ENCODE measurements at places on chromosomes 11 and 22.

GRCh38 chr11:68039526-68040086, 781 bp downstream of the TCIRG1 start:
- DNase-seq = no peak

- DNase-seq = no peak
Observed at GRCh38 chr22:31259798-31260473, 32.4 kb downstream of the PIK3IP1 start.

- no peak for DNase-seq
Observed at GRCh38 chr11:1437500-1437899, 47.8 kb downstream of the BRSK2 start.

DNA sequence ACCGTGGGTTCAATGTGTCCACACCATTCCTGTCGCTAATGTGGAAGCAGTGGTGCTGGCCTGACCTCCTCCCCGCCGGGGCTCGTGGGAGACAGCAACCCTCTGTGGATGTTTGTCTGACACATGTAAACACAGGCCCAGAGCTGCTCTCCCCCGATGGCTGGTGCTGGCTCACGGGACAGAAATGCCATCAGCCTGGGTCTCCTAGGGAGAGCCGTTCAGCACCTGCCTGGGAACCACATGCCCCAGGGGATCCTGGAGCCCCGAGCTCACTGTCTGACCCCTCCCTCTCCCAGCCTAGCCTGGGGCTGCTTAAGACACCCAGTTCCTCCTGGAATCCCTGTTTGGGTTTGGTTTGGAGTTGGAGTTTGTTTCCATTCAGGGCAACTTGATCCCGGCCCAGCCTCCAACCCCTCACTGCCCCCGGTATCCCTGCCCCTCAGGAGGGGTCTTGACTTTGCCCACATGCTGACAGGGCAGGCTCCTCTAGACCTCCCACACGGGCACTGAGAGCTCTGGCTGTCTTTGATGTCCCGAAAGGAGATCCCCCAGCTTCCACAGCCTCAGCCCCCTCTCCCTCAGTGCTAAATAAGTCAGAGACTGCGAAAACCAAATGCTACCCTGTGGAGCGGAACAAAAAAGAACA, 50.9 kb upstream of the WNT11 start:
- no peak for DNase-seq

- no peak for DNase-seq
Observed at GRCh38 chr11:69644071-69644961, 3.4 kb downstream of the CCND1 start.

DNA sequence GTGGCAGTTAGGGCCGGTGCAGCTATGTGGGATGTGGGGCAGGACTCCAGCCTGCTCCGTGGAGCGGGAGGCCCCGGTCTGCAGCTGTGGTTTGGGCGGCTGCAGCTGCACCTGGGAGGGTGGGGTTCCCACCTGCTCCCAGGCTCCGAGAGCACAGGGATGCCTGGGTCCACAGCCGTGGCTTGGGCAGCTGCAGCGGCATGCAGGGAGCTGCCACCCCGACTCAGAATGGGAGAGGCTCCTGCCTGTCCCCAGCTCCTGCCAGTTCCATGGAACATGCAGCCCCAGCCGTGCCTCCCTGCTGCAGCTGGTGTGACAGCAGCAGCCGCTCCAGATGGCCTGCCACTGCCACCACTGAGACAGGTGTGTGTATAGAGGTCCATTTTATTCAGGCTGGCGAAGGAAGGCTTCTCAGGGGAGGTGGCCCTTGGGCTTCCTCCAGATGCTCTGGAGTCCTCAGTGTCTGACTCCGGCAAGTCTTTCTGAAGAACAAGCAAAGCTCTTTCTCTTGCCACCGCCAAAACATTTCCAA, 21.8 kb upstream of the UPK3A start:
- no peak for DNase-seq

- DNase-seq = no peak
Observed at GRCh38 chr22:21828268-21828638, 39.2 kb downstream of the MAPK1 start.

GRCh38 chr11:46541593-46542371, 52.0 kb downstream of the AMBRA1 start:
- no peak for DNase-seq

GRCh38 chr11:34238533-34238932, 119.3 kb downstream of the ABTB2 start:
- DNase-seq = no peak

DNA sequence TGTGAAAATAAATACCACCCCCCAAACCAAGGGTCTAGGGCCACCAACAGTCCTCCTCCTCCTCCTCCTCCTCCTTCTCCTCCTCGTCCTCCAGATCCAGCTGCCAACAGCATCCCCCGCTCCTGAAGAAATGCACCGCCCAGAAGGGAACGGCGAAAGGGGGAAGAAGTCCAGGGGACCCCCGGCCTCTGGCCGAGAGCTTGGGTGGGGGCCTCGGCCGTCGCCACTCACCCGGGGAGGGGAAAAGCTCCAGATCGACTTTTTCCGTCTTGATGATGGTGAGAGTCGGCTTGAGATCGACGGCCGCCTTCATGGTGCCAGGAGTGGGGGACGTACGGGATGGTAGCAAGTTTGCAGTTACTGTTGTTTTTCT, 65.7 kb downstream of the ETS1 start:
- DNase-seq = no peak

DNA sequence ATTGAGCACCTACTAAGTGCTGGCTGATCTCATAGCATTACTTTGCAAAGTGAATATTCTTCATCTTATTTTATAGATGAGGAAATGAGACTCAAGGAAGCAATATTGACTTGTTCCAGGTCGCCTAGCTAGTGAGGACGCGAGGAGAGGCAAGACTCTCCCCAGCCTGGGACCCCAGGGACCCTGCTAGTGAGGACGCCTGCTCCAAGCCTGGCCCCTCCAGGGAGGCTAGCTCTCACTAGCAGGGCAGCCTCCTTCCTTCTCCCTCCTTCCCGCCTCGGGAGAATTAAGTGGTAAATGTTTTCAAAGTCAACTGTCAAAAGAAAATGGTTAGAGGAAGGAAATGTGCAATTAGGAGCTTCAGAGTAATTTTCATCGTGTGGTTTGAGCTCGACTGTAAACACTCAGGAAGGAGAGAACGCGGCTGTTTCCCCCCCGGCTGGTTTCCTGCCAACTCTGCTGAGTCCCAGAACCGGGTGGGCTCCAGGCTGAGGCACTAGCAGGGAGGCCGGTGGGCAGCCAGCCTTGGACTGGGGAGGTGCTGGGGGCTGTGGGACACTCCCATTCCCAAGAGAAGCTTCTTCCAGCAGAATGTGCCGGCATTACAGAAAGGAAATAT, 17.9 kb downstream of the MYEOV start:
- no peak for DNase-seq

- DNase-seq = no peak
Observed at GRCh38 chr11:64562723-64563351, 28.2 kb upstream of the SLC22A12 start.

DNA sequence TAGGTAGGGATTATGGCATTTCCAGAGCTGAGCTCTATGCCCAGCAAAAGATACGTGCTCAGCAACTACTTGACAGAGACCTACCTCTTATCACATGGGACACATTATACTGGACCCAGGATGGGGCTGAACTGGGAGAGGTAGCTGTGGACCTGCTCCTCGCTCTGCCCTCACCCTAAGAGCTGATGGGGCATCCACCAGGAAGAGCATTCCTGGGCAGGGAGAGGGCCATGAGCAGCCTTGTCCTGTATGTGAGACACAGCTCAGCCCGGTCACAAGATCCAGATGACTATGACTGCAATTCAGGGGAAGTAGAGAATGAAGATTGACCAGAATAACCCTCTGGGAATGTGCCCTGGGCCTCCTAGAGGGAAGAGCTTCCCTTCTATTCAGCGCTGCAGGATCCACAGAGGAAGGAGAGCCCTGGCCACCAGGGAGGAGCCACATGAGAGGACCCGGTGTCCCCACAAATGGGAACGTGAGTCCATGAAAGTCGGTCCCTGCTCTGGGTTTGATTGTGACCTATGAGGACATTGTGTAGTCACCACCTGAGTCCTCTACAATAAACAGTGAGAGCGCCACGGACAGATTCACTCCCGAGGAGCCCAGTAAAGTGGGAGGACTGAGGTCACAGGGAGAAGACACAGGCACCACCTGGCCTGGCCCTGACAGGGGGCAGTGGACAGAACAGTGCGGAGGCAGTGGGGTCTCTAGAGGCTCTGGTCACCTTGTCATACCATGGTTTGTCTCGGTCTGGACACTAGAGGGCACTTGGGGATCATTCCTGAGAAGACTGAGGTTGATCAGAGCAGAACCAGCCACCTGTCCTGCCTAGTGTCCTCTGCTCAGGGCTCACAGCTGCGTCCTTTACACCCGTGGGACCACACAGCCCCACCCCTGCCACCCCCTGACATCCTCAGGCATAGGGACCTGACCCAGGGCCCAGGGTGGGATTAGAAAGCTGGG, 99.5 kb downstream of the ZNF280B start:
- no peak for DNase-seq

DNA sequence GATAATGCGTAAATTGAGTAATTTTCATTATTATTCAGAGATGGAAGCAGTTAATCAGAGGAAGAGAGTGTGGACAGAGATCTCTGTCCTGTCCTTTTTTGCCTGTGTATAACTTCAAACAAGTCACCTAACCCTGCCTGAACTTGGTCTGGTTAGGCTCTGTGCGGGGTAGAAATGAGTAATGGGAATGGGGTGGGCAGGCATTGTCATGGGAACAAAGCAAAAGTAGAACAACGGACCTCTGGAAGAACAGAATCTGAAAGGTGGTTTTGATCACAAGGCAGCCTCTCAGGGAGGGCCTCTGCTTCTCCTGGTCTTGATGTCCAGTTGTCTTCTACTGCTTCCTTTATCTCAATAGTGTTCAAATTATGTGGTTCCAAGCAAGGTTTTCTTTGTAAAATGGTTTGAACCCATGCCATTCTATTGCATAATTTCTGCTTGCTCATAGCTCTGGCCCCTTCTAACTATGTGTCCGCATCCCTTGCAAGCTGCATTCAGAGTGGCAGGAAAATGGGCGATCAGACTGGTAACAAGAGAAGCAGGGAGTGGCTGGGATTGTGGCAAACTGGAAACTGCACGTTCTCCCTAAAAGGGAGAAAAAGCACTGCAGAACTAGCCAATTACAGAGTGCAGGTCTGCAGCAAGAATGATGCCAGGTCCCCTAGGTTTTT, 76.1 kb downstream of the PRR5L start:
- DNase-seq = no peak

GRCh38 chr11:72132646-72133045, 2.9 kb upstream of the FOLR3 start:
- no peak for DNase-seq

DNA sequence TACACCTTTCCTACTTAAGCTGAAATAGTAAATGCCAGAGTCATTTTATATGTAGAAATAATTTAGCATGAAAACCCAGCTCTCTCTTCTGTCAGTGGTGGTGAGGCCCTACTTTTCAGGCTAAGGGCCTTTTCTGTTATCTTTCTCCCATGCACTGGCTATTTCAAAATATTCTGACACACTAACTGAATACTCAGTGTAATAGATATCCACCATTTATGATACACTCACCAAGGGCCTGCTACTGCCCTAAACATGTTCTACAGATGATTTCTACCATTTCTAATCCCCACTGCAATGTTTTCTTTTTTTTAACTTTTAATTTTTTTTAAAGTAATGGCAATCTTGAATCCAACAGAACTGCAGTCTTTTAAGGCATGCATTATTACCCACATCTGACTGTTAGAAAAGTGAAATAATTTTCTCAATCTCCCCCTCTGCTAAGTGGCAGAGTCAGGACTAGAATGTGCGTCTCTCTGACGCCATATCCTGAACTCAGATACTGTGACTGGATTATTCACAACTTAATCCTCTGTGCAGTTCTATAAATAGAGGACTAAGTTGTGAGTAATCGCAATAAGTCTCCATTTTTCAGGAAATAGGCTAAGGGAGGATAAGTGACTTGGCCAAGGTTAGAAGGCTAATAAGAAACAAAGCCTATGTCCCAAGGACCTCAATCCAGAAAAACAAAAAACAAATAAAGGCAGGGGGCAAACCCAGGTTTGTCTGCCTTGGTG, 44.0 kb downstream of the GRAMD1B start:
- peak; percentile 94 for DNase-seq

DNA sequence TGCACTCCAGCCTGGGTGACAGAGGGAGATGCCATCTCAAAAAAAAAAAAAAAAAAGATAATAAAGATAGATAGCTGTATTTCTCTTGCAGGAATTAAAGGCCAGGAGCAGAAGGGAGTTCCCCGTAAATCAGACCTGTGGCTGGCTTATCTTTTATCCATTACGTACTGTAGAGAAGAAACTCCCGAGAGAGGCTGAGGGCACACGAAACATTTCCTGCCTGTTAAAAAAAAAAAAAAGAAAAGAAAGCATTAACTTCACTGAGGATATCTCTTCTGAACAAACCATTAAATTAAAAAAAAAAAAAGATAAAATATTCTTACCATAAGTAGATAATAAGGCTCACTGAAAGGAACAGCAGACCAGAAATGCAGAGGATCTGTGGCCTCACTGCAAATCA, 22.5 kb downstream of the P4HA3 start:
- DNase-seq = no peak

DNA sequence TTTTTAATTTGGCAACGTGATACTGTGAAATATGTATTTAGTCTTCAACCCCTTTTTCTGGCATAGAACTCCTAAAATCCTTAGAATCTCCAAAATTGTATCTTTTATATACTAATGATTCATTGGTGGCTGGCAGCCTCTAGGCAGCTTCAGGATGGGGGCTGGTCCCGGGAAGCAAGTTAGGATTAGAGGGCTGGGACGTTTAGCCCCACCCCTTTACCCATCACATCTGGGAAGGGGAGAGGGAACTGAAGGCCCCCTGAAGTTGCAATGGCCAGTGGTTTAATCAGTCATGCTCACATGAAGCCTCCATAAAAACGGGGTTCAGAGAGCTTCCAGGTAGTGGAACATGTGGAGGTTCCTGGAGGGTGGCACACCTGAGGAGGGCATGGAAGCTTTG, 7.1 kb downstream of the IL17RA start:
- DNase-seq = no peak

DNA sequence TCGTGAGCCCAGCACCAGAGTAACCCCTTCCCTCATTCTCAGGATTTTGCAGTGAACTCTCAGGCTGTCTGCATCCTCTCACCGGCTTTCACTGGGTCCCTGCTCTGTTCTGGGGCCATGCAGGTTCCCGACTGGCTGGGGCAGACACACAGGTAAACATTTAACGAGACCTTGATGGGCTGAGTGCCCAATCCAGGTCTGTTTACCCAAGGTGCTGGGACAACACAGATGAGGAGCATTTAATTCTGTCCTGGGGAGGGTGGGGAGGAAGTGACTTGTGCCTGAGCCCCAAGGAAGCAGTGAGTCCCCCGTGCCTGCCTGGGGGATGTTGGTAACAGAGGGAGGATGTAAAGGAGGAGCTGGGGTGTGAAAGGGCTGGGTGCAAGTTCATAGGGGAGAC, 4.4 kb downstream of the BIK start:
- no peak for DNase-seq

- no peak for DNase-seq
Observed at GRCh38 chr11:112751329-112751728, 209.9 kb upstream of the NCAM1 start.

GRCh38 chr11:12540075-12540680, 134.0 kb upstream of the TEAD1 start:
- DNase-seq = no peak

GRCh38 chr22:25900880-25901279, 158.9 kb downstream of the MYO18B start:
- DNase-seq = no peak
